ENCODE measurements at places on chromosomes 2 and 18. TPM values are rescaled to one million over a fixed set of nuclear protein-coding genes. Genes with fewer than 3 reads are reported as not detected.

The ACVR1 gene
- total RNA-seq = 41.4 TPM

- DNase-seq = no peak
- peak overlapping the region; percentile 69 for H3K27ac ChIP-seq
- H3K36me3 ChIP-seq = no peaks in the 10 kb centered on the region
- H3K4me3 ChIP-seq = no peak overlapping the region
These were observed 34.0 kb downstream of the IL1R2 start for GRCh38 chr2:102025583-102026267.

The CXCR1 gene
- 0.12 TPM for total RNA-seq

The ESPNL gene
- not detected for total RNA-seq

DNA sequence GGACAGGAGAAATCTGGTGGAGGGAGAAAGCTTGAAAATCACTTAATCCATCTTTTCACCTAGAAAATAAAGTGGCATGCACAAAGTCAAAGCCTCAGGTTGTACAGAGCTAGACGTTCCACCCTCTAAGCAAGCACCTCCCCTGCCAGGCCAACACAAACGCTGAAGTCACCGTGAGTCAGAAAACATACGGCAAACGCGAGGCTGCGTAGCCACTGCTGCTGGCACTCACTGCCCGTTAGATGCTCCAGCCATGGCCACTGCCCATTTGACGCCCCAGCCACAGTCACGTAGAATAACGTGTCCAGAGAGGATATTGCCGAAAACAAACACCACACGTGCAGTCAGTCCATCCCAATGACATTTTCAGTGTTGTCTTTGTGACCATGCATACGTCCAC is 209.7 kb upstream of the PXDN start:
- peaks cover 34% of the 10 kb centered on the region for H3K27me3 ChIP-seq
- no peak overlapping the region for H3K27ac ChIP-seq
- peak; percentile 17 for DNase-seq
- no peak overlapping the region for H3K4me3 ChIP-seq
- H3K4me1 ChIP-seq = no peaks in the 10 kb centered on the region

DNA sequence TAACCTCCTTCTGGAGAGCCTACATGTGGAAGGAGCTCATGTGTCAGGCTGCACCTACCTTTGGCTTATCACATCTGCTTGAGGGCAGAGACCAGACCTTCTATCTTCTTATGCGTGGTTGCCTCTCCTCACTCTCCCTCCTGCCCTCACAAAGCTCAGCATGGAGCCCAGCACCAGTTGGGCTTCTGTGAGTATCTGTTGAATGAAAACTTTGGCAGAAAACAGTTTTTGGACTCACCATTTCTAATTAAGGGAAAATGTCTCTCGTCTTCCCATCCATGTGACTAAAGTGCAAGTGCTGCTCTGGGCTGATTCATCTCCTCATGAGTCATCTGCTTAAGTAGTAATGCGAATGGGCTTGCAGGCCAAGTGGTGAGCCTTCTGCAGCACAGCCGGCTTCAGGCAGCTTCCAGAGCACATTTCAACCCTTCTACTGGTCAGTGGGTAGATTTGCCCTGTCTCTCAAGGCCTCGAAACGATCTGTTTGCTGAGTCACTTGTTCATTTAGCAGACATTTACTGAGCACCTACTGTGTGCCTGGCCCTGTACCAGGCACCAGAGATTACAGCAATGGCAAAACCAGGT is 102.6 kb downstream of the VSNL1 start:
- peak overlapping the region; percentile 1 for H3K4me3 ChIP-seq
- peak; percentile 94 for DNase-seq
- no peaks in the 10 kb centered on the region for H3K27me3 ChIP-seq
- H3K27ac ChIP-seq = peak overlapping the region; percentile 85
- no peaks in the 10 kb centered on the region for H3K36me3 ChIP-seq

GRCh38 chr2:69055688-69056470 is 42.9 kb downstream of the ANTXR1 start:
- peaks cover 6% of the 10 kb centered on the region for H3K36me3 ChIP-seq
- no peak overlapping the region for H3K27ac ChIP-seq
- peak; percentile 27 for DNase-seq
- no peak overlapping the region for H3K4me3 ChIP-seq

DNA sequence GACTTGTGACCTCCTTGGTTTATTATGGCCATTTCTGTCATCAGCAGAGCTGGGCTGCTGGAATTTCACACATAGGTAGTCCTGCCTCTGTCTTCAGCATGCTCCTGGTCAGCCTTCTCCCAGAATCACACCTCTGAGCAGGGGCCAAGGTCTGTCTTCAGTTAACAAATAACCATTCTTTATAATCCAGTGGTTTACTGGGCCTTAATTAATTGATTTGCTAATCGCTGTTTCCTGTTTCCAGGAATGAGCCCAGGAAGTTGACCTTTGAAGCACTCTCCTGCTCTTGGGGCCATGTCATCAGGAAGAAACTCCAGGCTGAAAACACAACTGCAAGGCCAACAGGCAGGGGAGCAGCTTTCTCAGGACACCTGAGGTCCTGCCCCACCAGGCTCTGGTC is 278.5 kb downstream of the SRBD1 start:
- no peaks in the 10 kb centered on the region for H3K27me3 ChIP-seq
- H3K36me3 ChIP-seq = no peaks in the 10 kb centered on the region
- DNase-seq = no peak
- H3K4me1 ChIP-seq = peaks cover 8% of the 10 kb centered on the region

The RPRM gene
- total RNA-seq = not detected

The LOXHD1 gene
- not detected for total RNA-seq

- H3K4me1 ChIP-seq = no peaks in the 10 kb centered on the region
- H3K27me3 ChIP-seq = no peaks in the 10 kb centered on the region
- no peak overlapping the region for H3K27ac ChIP-seq
- no peak overlapping the region for H3K4me3 ChIP-seq
- DNase-seq = peak; percentile 20
These were observed 19.4 kb upstream of the MPPE1 start for GRCh38 chr18:11927497-11927896.

DNA sequence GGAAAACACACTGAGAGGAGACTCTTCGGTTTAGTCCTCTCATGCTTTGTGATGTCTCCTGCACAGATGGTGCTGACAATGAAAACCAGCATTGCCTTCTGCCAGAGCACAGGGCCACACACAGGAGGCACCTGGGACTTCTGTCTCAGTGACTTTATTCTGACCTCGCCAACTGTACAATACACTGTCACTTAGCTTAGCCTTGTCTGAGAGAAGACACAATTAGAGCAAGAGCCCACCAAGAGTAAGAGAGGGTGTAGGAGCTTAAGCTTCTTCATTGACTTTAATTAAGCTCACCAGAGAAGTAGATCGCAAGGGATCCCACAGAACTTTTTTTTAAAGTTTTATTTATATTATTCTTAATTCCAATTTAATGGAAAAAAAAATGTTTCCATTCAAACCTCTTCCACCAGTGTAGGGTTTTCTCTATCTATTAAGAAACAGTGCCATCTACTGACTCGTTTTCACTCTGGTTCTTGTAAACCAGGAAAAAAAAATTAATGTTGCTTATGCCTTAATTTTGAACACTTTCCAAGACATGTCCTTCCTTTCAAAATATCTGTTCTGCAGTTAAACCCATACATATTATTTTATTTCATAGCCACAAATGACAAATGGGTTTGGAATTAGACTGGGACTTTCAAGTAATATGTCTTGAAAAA is 42.4 kb upstream of the DDX18 start:
- no peak overlapping the region for H3K4me3 ChIP-seq
- peak; percentile 49 for DNase-seq
- no peaks in the 10 kb centered on the region for H3K36me3 ChIP-seq
- H3K27me3 ChIP-seq = peaks cover 18% of the 10 kb centered on the region

The C18orf63 gene
- total RNA-seq = not detected

GRCh38 chr2:236671896-236672562 is 102.4 kb downstream of the ACKR3 start:
- H3K27ac ChIP-seq = no peak overlapping the region
- H3K36me3 ChIP-seq = no peaks in the 10 kb centered on the region
- H3K4me1 ChIP-seq = peaks cover 7% of the 10 kb centered on the region
- no peak for DNase-seq
- H3K4me3 ChIP-seq = no peak overlapping the region

GRCh38 chr2:150127346-150127990 is 360.0 kb downstream of the RND3 start:
- H3K4me3 ChIP-seq = no peak overlapping the region
- no peak overlapping the region for H3K27ac ChIP-seq
- H3K27me3 ChIP-seq = no peaks in the 10 kb centered on the region

- DNase-seq = no peak
- H3K4me3 ChIP-seq = no peak overlapping the region
- no peaks in the 10 kb centered on the region for H3K36me3 ChIP-seq
- H3K27me3 ChIP-seq = peaks cover 68% of the 10 kb centered on the region
- no peaks in the 10 kb centered on the region for H3K4me1 ChIP-seq
These were observed 276.1 kb upstream of the HDAC4 start for GRCh38 chr2:239676716-239677452.

DNA sequence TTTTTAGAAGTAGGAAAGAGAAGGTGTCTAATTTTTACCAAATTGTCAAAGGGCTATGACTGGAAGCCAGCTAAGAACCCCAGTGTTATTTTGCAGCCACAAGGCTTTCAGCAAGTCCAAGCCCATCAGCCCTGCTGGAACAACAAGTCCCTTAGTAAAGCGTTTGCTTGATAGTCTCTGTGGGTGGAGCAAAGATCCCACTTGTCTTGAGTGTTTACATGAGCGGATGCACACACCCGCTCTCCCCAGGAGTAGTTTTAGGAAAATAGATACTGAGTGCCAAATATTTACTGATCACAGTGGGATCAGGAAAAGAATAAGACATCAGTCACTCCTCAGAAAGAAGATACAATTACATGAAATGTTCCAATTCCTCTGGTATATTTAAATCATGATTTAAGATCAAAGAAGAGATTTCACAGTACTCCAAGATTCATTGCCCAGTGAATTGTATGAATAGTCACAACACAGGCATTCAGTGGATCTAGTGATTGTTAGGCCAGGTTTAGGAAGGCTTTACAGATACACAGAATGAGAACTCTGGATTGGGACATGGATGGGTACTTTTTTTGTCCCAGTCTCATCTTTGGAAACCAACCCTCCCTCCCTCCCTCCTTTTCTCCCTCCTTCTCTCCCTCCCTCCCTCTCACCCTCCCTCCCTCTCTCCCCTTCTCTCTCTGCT is 514.9 kb downstream of the PTPRM start:
- H3K4me1 ChIP-seq = no peaks in the 10 kb centered on the region
- no peak overlapping the region for H3K4me3 ChIP-seq
- no peaks in the 10 kb centered on the region for H3K27me3 ChIP-seq
- H3K36me3 ChIP-seq = peaks cover 41% of the 10 kb centered on the region
- H3K27ac ChIP-seq = peak overlapping the region; percentile 61

GRCh38 chr2:160157861-160158829 is 41.9 kb downstream of the ITGB6 start:
- H3K36me3 ChIP-seq = no peaks in the 10 kb centered on the region
- peak; percentile 78 for DNase-seq
- H3K4me1 ChIP-seq = peaks cover 30% of the 10 kb centered on the region
- H3K27me3 ChIP-seq = no peaks in the 10 kb centered on the region

GRCh38 chr2:2698182-2699120 is 367.4 kb upstream of the MYT1L start:
- peaks cover 40% of the 10 kb centered on the region for H3K27me3 ChIP-seq
- DNase-seq = no peak
- no peaks in the 10 kb centered on the region for H3K36me3 ChIP-seq
- no peak overlapping the region for H3K4me3 ChIP-seq

The KRTCAP3 gene
- 6.9 TPM for total RNA-seq

The ZAP70 gene
- not detected for total RNA-seq

DNA sequence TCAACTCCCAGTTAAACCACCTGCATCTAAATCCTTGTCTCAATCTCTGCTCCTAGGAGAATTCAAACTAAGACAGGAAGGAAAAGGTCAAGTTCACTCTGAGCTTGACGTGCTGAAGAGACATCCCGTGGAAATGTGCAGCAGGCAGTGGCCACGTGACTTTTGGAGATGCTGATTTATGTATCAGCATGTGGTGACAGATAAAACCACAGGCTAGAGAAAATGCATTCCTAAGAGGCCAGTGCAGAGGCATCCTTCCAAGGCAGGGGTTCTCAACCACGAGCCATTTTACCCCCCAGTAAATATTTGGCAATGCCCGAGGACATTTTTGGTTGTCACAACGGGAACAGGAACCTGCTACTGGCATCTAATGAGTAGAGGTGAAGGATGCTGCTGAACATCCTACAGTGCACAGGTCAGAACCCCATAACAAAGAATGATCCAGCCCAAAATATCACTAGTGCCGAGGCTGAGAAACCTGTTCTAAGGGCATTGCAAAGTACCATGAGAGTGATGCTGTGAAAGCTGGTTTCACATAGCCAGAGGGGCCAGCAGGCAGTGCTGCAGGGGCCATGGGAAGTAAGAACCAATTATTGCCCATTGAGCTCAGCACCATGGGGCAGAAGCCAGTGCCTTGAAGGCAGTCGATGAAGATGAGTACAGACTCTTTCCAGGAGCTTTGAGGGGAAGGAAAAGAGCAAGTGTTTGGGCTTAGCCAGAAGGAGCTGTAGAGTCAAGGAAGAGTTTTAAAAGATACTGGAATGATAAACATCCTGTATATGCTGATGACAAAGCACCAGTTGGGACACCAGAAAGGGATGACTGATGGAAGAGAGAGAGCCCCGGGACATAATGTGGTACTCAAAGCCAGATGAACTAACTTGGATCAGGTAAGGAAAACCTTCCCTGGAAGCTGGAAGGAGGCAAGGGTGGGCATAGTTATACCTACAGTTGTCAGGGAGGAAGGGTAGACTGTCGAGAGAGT is 174.6 kb downstream of the HAUS1 start:
- H3K4me1 ChIP-seq = peaks cover 25% of the 10 kb centered on the region
- no peaks in the 10 kb centered on the region for H3K27me3 ChIP-seq
- DNase-seq = peak; percentile 32
- no peak overlapping the region for H3K4me3 ChIP-seq
- H3K27ac ChIP-seq = no peak overlapping the region

- peaks cover 5% of the 10 kb centered on the region for H3K36me3 ChIP-seq
- peak; percentile 26 for DNase-seq
- H3K4me3 ChIP-seq = peak overlapping the region; percentile 80
- H3K27me3 ChIP-seq = no peaks in the 10 kb centered on the region
These were observed 430 bp downstream of the BIN1 start for GRCh38 chr2:127106457-127106990.

The BOLL gene
- not detected for total RNA-seq

The CCDC68 gene
- total RNA-seq = 3.3 TPM

The SERPINB12 gene
- total RNA-seq = not detected

DNA sequence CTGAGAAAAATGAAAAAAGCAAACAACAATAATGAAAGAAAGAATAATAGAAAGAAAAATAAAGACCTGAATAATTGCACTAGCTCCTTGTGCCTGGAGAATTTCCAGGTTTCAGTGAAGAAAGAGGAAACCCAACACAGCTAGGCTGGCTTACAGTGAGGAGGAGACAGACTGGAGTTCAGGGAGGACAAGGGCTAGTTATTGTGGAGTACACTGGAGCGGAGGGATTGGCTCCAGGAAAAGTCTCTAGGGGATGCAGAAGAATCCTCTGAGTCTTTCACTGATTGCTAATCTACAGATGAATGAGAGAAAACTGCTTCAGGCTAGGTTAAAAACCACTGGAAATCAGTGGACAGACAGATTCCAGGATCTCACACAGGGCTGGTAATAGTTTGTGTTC is 163.6 kb upstream of the RBMS1 start:
- DNase-seq = no peak
- peaks cover 8% of the 10 kb centered on the region for H3K4me1 ChIP-seq
- H3K36me3 ChIP-seq = no peaks in the 10 kb centered on the region
- no peak overlapping the region for H3K4me3 ChIP-seq
- no peaks in the 10 kb centered on the region for H3K27me3 ChIP-seq

GRCh38 chr2:207865210-207865609 is 95.5 kb upstream of the FZD5 start:
- DNase-seq = no peak
- H3K27ac ChIP-seq = no peak overlapping the region
- no peaks in the 10 kb centered on the region for H3K36me3 ChIP-seq
- peaks cover 6% of the 10 kb centered on the region for H3K4me1 ChIP-seq
- H3K4me3 ChIP-seq = no peak overlapping the region

Measured in MCF 10A (cell line).